Cardiac fibroblast (primary cell): ENCODE measurements at places on chromosomes 6 and 20.

DNA sequence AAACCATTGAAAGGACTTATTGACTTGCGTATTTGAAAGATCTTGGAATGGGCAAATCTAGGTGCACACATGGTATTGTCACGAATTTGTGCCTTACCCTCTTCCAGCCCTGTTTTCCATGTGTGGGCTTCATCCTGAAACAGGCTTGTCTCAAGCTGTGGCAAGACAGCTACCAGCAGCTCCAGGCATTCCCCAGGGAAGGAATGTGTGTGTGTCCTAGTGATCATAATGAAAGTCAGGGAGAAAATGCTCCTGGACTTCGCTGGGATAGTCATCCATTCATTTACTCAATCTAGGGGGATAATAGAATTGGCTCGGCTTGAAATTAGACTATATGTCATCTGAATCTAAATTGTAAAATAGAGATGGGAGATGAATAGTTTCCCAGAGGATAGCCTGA, 676.2 kb downstream of the CBLN4 start:
- no peak for DNase-seq

DNA sequence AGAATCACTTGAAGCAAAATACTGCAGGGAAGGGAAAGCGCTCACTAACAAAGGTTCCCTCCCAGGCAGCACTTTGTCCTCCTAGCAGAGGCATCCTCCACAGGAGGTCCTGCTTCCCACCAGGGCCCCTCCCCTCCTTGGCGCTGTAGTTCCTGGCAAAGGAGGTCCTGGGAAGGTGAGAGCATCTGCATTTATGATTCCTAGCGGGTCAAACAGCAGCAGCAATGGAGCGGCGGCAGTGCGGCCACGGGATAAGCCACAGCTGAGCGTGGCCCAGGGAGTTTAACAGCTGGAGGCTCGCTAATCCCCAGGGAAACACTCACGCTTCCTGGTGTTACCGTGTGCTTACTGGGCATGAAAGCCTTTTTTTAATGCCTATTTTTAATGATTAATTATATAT, 185.8 kb downstream of the TTLL2 start:
- DNase-seq = no peak

DNA sequence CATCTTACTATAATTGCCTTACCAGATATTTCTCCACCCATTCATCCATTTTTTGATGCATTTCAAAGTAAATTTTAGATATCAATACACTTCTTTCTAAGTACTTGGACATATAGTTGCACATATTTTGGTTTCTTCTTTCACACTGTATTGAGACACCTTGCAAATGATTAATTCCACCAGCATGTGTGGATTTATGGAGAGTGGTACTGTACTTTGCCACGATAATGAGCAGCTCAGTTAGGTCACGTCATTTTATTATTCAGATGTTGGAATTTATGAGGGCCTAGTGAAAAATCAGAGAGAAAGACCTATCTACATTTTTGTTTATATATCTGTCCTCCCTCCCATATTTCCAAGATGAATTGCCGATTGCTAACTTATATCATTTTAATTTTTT, 5.3 kb downstream of the NFYA start:
- no peak for DNase-seq

DNA sequence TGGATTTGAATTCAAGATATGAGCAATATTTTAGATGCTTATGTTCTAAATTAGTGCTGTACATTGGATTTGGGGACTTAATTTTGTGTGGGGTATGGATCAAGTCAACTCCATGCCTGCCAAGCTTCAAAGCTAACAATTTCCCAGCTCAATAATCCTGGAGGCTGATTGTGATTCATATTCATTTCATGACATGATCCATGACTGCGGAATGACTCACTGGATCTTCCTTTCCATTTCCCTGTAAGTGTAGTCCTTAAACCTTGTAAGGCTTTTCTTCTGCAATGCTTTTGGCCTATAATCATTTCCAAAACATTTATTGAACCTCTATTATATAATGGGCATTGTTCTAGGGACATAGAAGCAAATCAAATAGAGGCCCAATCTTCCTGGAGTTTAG, 44.7 kb upstream of the CCN2 start:
- peak; percentile 94 for DNase-seq

- no peak for DNase-seq
Measured at GRCh38 chr20:54004445-54004844, 65.9 kb downstream of the BCAS1 start.

- no peak for DNase-seq
Measured at GRCh38 chr6:18536591-18537055, 149.5 kb downstream of the RNF144B start.

DNA sequence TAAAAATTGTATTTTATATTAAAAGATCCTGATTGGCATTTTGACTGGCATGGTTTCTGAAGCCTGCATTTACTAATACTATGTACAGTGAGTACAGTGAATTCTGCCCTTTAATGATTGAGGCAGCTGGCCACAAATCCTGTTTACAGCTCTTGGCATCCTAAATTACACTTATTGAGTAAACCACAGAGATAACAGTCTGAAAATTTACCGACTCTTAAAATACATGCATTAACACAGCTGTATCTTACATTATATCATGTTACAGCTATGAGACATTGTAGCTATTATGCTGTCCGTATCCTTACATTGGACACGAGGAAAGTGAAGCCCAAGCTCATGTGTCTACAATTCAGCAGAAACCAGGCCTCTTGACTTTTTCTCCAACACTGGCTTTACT, 90.8 kb downstream of the FAM83B start:
- no peak for DNase-seq

DNA sequence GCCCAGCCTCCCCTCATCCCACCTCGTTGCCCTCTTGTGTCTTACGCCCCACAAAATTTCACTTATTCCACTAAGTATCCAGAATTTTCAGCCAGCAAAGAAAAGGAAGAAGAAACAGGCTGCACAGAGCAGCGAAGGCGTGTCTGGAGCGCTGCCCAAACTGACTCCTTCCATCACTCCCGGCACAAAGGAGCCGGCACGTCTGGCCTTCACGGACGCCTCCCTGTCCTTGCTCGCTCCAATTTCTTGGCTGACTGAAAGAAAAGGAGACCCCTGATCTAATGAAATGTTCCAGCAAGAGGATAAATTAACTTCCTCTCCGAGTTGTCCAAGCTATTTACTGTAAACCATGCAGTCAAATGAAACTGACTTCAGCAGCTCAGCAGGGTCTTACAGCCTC, 152.3 kb upstream of the CDH4 start:
- no peak for DNase-seq

- no peak for DNase-seq
Measured at GRCh38 chr6:37202788-37203491, 33.0 kb downstream of the PIM1 start.

DNA sequence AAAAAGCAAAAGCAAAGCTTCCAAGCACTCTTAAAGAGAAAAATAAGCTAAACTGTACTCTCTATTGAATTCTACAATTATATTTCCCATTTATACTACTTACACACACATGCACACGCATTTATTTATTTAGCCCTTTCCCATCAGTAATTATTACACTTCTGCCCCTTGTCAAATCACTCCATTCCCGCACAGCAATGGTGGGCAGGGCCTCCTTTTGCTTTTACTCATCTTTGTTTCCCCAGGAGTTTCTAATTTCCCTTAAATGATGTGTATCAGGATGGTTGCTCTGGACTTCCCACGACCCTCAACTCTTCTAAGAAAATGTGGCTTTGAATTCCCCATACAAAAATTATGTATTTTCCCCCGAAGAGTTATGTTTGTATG, 19.9 kb downstream of the PXT1 start:
- DNase-seq = no peak

DNA sequence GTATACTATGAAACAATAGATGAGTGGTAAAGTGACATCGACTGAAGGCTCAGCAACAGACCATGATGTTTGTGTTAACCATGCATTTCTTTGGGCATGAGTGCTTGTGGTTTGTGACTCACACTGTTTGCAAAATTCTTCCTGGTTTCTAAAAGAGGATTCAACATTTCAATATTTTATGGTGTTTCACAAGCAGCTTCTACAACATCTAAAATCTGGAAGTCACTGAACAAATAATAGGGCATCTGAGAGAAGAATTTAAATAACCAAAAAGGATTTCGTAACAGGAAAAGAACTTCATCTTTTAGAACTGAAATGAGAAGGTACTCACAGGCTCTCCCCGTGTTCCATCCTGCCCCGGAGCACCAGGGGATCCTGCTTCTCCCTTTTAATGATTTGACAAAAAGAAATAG, 146.2 kb downstream of the COL21A1 start:
- DNase-seq = peak; percentile 92

- DNase-seq = peak; percentile 93
Measured at GRCh38 chr6:155314773-155315515, 660 bp upstream of the TFB1M start.

DNA sequence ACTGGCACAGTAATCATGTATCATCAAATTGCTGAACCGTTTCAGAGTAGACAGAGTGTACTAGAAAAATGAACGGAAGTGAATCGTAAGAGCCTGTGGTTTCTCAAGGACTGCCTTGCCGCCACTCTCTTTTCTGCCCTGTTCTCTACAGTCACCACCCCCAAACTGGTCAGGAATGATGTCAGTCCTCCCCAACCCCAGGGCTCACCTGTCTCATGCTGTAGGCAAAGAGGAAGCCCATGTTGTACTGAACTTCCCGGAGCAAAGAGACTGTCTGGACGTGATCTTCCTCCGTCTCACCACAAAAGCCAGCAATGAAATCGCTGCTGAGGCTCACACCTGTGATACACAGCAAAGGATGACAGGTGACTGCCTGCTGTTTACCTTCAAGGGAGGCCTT, 31.0 kb downstream of the CDK5RAP1 start:
- no peak for DNase-seq

- DNase-seq = no peak
Measured at GRCh38 chr6:170093658-170094596, 197.0 kb downstream of the DLL1 start.

- DNase-seq = no peak
Measured at GRCh38 chr6:25167961-25168360, 111.2 kb upstream of the CARMIL1 start.

GRCh38 chr20:31602431-31602778, 2.7 kb upstream of the ID1 start:
- no peak for DNase-seq

- no peak for DNase-seq
Measured at GRCh38 chr20:44703956-44704488, 11.1 kb upstream of the CCN5 start.

DNA sequence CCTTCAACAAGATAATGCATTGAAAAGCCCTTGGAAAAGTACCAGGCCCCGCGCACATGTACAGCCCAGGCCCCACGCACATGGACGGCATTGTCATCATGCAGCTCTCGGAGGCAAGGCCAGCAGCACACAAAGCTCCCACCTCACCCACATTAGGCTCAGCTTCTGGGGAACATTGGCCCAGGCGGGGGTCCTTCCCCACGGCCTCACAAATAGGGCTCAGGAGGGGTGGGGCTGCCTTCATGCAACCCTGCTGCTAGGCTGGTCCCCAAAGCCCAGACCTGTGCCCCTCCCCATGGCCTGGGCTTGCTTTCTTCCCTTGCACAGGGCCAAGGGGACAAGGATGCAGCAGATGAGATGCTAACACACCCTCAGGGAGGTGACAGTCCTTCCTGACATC, 26.7 kb downstream of the NPEPL1 start:
- no peak for DNase-seq

GRCh38 chr6:88914180-88914579, 49.2 kb downstream of the RNGTT start:
- DNase-seq = no peak

- DNase-seq = peak; percentile 10
Measured at GRCh38 chr6:169079650-169080049, 174.0 kb downstream of the THBS2 start.

- no peak for DNase-seq
Measured at GRCh38 chr20:37948956-37949355, 46.0 kb downstream of the VSTM2L start.

DNA sequence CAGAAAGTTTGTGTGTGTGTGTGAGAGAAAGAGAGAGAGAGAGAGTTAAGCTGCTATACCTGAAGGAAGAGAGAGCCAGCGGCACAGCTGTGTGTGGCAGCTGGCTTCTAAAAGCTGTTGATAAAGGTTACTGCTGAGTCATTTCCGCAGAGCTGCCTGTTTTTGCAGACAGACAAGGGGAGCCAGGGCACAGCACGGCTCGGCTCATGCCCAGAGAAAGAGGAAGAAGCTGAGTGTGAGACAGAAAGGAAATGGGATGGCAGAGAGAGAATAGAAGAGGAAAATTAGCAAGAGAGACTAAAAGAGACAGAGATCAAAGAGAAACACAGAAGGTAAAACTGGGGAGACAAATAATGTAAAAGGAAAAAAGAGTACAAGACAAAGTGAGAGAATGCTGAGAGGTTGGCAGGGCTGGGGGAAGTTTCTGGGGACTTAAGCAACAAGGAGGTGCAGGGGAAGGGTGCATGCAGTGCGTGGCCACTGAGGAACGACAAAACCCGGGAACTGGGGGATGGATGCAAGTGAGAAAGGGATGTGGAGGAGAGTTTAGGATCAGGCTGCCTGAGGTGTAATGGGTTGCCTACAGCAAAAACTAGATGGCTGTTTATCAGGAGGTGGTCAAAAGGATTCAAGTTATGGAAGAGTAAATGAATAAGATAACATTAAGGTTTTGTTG, 22.7 kb downstream of the HLA-A start:
- DNase-seq = peak; percentile 86

DNA sequence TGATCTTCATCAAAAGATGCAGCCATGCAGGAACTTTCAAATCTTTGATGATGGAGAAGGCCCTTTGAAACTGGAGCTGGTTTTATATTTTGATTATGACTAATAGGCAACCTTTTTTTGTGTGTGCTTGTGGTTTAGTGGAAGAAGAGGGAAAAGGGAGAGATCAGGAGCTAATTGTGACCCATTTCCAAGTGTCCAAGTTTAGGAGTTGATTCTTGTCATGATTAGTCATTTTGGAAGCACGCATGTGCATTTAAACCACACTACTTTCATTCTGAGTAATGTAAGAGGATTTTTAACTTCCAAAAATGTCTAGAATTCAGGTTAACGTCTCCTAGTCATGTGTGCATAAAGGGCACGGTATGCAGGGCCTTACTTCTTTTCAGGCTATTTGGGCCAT, 3.5 kb downstream of the FOXO3 start:
- DNase-seq = peak; percentile 97

GRCh38 chr6:56848105-56848504, 106.8 kb upstream of the BEND6 start:
- no peak for DNase-seq

DNA sequence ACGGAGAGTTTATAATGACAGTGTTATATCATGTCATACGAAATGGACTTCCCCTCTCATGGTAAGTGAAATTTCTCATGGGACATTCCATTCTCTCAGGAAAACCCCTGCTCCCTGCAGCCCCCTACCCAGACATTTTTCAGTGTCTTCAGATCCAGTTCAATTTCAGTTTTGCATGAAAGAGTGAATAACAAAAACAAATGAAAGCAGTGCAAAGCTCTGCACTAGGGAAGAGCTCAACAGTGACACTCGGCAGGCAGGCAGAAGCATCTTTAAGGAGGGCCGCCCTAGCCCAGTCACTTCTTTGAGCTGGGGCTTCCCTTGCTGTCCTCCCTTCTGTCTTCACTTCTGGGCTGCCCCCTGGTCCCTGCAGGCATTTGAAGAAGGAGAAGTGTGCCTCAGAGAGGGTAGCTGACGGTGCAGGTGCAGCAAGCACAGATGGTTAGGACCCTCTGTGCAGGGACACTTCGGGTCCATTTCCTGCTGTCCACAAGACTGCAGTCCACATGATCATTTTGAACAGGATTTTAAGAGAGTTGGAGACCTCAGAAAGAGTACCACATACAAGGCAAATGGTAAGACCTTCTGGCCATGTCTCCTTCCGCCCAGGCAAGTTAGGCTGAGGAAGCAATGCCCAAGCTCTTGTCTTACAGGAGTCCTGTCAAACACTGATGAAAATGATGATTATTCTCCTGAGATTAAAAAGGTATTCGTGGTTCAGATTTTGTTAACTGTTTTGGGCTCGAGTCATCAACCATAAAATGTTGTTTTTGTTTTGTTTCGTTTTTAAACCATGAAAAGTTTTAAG, 5.4 kb upstream of the DUSP22 start:
- DNase-seq = no peak
